ENCODE measurements at places on chromosomes 6 and 20.

GRCh38 chr20:33994222-33994913 is 657 bp downstream of the RALY start:
- peak; percentile 14 for DNase-seq

DNA sequence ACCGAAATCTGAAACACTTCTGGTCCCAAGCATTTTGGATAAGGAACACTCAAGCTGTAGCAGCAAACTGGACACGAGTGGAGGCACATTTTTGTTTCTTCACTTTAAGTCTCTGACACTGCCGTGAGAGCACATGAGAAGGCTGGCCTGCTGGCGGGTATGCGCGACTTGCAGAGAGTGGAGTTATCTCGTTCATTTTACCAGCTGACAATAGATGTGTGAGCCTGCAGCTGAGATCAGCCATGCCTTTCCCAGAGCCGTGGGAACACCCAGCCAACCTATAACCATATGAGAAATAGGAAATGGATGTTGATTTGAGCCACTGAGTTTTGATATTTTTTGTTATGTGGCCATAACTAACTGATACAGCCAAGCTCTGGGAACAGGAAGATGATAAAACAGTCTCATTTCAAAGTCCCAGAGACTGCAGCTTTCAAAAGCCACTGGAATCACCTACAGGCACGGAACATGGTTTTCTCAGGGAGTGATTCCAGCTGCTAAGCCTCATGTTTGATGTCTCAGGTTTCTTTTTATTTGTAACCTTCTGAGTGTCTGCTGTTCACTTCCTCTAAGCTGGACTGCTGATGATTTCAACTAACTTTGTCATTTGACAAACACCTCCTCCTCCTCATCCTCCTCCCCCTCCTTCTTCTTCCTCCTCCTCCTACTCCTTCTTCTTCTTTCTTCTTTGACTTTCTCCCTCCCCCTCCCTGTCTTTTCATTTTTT is 28.6 kb upstream of the LAMP5 start:
- no peak for DNase-seq

GRCh38 chr6:117404548-117404947 is 21.2 kb downstream of the ROS1 start:
- DNase-seq, result no peak

DNA sequence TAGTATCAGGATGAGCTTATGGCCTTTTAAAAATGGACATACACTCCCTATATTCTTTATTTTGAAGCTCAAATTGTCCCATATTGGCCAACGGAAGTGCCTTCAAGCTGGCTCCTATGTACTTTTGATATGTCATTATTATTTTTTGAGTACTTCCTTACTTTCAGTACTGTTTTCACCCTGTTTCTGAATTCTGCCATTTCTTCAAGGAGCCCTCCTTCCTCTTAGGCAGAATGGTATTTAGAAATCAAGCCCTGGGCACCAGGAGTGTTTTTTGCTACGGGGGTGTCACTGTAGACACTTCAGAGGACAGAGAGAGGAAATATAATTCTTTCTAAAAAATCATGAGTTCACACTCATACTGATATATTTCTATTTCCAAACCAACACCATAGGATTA is 5.5 kb upstream of the MYLK4 start:
- no peak for DNase-seq

DNA sequence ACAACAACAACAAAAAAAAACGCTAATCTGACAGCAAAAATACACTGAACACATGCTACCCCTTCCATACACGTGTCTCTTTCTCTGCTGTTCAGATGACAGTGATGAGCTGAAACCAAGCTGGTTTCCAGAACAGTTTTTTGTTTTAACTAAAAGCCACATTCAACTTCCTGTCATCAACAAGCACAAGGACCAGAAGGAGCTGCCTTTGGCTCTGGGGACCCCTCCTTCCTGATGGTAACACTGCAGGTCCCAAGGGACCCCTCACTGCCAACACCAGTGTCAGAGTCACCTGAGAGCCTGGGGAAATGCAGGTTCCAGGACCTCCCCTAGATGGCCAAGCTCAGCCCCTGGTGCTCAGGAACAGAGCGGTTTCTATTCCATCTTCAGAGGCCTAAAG is 6.0 kb downstream of the CST7 start:
- DNase-seq, result no peak

GRCh38 chr20:56017560-56017959 is 12.2 kb upstream of the CBLN4 start:
- DNase-seq, result no peak

- no peak for DNase-seq
Measured at GRCh38 chr20:750801-751200, 17.5 kb downstream of the SLC52A3 start.

- no peak for DNase-seq
Measured at GRCh38 chr20:13262671-13263360, 41.7 kb downstream of the ISM1 start.
